ENCODE measurements at places on chromosomes 1 and 21. TPM values are rescaled to one million over a fixed set of nuclear protein-coding genes. Genes with fewer than 3 reads are reported as not detected.

KCNQ4 gene
- total RNA-seq, result not detected

ZMYND12 gene
- total RNA-seq, result 0.59 TPM

FCRL5 gene
- total RNA-seq, result not detected

CELA3A gene
- not detected for total RNA-seq

DCAF8 gene
- total RNA-seq, result 108 TPM
